T1000 (cell line): ENCODE measurements at places on chromosomes 11 and 22.

DNA sequence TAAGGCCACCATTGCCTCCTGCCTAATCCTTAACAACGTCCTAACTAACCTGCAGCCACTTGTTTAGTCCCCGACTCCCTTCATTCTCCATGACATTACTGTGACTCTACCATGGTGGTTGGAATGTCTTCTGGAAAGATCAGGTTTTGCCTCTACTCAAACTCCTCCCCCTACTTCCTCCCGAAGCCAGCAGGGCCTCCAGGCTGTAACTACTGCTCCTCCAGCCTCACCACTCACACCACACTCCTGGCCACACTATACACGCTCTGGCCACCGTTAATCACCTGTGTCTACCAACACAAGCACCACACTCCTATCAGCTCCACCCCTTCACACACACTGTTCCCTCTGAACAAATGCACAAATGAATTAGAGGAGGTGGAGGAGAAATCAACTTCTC, 69.2 kb downstream of the PACSIN2 start:
- no peak for DNase-seq

GRCh38 chr11:64341429-64341828, 1.4 kb downstream of the CCDC88B start:
- DNase-seq = no peak

- no peak for DNase-seq
Measured at GRCh38 chr11:110174645-110175310, 81.6 kb downstream of the ZC3H12C start.

- DNase-seq = no peak
Measured at GRCh38 chr22:33512908-33513307, 407.4 kb downstream of the LARGE1 start.

- DNase-seq = peak; percentile 56
Measured at GRCh38 chr11:62546244-62546928, at the start of gene AHNAK. Gene AHNAK (minus strand): TSS chr11:62546806. CDS start chr11:62536098, 10,708 bp downstream.
